Activated CD4-positive, alpha-beta T cell treated with anti-CD3 and anti-CD28 coated beads, Interleukin-2, amount 10 ng/mL, durations not matched to agents 24 days and 14 days (primary cell): ENCODE measurements at places on chromosomes 6 and 20.

GRCh38 chr6:127402890-127403617 is 56.1 kb downstream of the KIAA0408 start:
- H3K36me3 ChIP-seq: peaks cover 3% of the 10 kb centered on the region

- no peak for DNase-seq
- H3K4me3 ChIP-seq: no peak overlapping the region
- no peaks in the 10 kb centered on the region for H3K36me3 ChIP-seq
- H3K27ac ChIP-seq: no peak overlapping the region
- H3K4me1 ChIP-seq: peaks cover 38% of the 10 kb centered on the region
- peaks cover 1% of the 10 kb centered on the region for H3K27me3 ChIP-seq
Observed at GRCh38 chr6:105593805-105594671, 191.2 kb upstream of the PREP start.

- peaks cover 77% of the 10 kb centered on the region for H3K36me3 ChIP-seq
- no peaks in the 10 kb centered on the region for H3K27me3 ChIP-seq
- H3K4me1 ChIP-seq: peaks cover 21% of the 10 kb centered on the region
- no peak for DNase-seq
Observed at GRCh38 chr20:64006902-64007301, 26.0 kb downstream of the PRPF6 start.

DNA sequence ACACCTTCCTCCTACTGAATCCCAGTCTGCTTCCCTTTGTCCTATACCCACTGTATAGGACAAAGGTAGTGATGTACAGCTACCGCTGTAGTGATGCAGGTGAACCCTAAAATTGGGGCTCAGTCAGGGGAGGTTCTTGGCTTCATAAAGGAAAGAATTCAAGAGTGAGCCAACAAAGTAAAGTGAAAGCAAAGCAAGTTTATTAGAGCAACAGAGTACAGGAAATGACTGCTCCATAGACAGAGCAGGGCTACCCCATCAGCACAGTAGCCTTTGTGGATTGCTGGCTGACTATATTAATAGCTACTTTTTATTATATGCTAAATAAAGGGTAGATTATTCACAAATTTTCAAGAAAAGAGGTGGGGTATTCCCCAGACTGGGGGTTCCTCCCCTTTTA is 3.3 kb upstream of the C20orf202 start:
- no peak for DNase-seq
- no peak overlapping the region for H3K27ac ChIP-seq
- H3K4me3 ChIP-seq: no peak overlapping the region
- peaks cover 6% of the 10 kb centered on the region for H3K4me1 ChIP-seq

- peak within 1 kb of the TSS; percentile 97 for H3K4me3 ChIP-seq
- peaks cover under 1% of the 10 kb centered on the region for H3K27me3 ChIP-seq
- peak; percentile 97 for DNase-seq
- H3K36me3 ChIP-seq: peaks cover 15% of the 10 kb centered on the region
- peaks cover 35% of the 10 kb centered on the region for H3K4me1 ChIP-seq
Observed at GRCh38 chr6:31897612-31898382, at the start of gene EHMT2. Gene EHMT2 (minus strand): TSS chr6:31897698. CDS start chr6:31897677, 21 bp downstream.
